ENCODE measurements at places on chromosomes 11 and 22.

GRCh38 chr11:130785380-130786116 is 130.7 kb downstream of the SNX19 start:
- DNase-seq, result no peak

- DNase-seq, result no peak
Measured at GRCh38 chr11:45881708-45882368, 3.6 kb upstream of the MAPK8IP1 start.

GRCh38 chr22:33012833-33013450 is 45.2 kb downstream of the SYN3 start:
- no peak for DNase-seq

DNA sequence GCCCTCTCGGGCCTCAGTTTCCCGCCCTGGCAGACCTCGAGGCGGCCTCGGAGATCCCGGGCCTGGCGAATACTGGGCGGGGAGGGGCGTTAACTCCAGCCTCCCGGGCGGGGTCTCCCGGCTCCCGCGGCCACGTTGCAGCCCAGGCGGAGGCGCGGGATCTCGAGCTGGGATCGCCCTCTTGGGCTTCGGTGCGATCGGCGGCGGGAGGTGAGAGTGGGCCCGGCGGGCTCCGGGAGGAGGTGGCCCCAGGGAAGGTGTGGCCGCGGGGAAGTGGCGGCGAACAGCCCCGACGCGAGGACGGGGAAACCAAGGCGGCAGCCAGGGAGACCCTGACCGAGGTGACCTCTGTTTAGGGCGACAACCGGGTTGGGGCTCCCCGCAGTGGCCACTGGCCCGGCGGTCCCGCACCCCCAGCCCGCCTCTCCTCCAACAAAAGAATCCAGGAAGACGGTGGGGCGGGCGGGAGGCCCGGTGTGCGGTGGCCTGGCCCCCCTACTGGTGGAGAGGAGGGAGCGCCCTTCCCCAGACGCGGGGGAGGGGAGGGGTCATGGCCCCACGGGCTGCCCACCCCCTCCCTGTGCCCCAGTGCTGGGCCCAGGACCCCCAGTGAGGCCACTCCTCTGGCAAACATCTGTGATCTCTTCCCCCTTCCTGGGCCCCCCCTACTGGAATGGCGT is at the start of gene PHETA2:
Gene PHETA2 (plus strand): TSS at position 117 of the 680 bp plus-strand sequence. CDS start 3,046 bp downstream, outside the sequence.
- no peak for DNase-seq

- DNase-seq, result no peak
Measured at GRCh38 chr11:1823376-1824220, 11.2 kb upstream of the SYT8 start.

- no peak for DNase-seq
Measured at GRCh38 chr22:44181033-44181911, 547 bp downstream of the PARVG start.

- DNase-seq, result no peak
Measured at GRCh38 chr11:101914738-101915426, at the start of gene CEP126. CEP126 (plus strand) TSS chr11:101915010; CDS start chr11:101915285, 275 bp downstream.

GRCh38 chr11:64007160-64007628 is 21.0 kb downstream of the OTUB1 start:
- no peak for DNase-seq

DNA sequence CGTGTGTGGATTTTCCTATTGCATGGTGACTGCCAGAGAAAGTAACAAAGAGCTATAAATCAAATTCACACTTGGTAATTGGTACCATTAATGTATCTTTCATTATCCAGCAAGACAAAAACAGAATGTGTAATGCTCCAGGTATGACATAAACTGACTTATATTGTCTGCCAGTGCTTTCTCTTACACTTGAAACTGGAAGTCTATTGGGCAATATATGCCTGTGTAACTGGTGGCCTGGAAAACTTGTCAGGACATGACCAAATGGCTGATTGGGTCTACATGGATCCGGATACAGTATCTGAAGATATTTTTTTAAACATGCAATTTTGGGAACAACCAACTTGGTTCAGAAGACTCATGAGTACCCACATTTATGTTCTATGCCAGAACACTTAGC is 174.6 kb upstream of the ARHGAP42 start:
- no peak for DNase-seq

DNA sequence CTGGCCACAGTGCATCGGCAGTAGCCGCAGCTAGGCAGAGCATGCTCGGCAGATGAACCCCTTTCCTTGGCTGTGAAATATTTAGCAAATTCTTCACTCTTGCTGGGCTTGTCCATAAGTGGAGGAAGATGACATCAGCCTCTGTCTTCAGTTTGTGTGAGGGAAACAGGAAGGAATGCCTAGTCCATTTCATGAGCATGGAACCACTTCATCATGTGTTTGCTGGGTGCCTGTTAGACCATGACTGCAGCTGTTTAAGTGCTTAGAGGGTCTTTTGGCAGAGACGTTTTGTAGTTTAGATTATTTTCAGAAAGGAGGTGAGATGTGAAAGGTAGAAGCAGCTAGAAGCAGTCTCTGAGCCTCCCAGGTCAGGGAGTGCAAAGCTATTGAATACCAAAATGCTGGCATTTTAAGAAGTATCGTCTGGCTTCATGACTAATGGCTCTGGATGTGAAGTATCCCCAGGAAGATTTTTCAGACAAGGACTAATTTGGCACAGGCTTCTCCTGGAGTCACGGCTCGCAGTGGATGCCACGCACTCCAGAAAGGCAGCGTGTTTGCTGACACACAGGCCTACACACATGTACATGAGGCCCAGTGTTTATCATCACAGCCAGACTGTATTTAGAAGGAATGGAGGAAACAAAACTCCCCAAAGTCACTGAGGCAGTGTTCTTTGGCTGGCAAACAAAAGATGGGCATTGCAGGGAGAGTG is 43.1 kb upstream of the GRAMD1B start:
- DNase-seq, result no peak

DNA sequence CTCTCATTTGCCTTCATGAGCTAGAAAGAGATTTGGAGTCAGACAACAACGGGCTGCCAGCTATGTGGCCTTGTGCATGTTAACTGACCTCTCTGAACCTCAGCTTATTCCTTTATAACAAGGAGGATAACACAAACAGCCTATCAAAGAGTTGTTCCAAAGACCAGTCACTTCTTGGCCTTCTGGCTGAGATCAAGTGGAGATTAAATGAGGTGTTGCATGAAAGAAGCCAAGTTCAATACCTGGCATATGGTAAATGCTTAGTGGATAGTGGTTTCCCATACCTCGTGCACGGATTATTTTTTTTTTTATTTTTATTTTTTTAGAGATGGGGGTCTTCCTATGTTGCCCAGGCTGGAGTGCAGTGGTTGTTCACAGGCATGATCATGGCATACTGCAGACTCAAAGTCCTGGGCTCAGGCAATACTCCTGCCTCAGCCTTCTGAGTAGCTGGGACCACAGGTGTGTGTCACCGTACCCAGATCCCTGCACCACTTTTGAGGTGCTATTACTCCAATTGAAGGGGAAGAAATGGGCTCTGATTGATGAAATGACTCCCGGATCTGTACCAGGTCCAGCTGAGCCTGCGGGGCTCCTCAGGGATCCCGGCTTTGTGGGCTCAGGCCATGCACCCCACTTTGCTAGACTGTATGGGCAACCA is 4.9 kb downstream of the LGALS1 start:
- no peak for DNase-seq

GRCh38 chr11:119194811-119195440 is 9.7 kb downstream of the NHERF4 start:
- DNase-seq, result no peak

DNA sequence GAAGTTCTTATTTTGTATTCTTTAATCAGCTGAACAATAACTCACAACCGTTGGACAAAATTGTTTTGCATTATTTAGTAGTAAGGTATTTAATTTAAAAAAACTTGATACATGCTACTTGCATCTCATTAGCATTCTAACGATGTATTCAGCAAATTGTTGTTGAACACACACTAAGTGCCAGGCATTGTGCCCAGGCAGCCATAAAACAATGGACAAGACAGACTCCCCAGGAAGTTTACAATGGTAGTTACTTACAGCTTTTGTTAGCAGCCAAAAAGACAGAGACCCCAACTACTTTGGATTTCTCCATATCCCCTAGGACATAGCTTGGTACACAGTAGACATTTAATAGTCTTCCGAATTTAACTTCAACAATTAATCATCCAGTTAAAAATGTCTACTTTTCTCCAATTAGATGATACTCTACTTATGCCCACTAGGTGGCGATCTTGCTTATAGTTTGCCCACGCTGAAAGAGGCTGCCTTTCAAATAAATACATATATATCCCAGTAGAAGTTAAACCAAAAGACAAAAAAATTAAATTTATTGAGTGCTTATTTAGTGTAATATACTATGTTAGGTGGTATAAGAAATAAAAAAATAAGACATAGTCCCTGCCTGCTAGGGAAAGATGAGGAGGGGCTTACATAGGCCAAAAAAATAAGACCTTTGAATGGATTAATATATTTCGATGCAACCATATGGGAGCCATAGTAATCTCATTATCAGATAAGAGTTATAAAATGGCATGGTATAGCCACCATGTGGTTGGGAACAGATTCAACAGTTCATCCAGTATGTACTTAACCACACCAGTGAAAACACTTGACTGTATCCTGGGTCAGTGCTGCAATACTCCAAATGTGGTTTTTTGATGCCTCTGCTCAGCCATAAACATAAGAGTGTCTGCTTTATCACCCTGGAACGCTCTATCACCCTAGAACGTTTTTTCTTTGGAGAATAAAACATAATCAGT is 2.0 kb upstream of the FJX1 start:
- DNase-seq, result no peak

GRCh38 chr11:75851203-75851602 is 36.2 kb downstream of the UVRAG start:
- no peak for DNase-seq

DNA sequence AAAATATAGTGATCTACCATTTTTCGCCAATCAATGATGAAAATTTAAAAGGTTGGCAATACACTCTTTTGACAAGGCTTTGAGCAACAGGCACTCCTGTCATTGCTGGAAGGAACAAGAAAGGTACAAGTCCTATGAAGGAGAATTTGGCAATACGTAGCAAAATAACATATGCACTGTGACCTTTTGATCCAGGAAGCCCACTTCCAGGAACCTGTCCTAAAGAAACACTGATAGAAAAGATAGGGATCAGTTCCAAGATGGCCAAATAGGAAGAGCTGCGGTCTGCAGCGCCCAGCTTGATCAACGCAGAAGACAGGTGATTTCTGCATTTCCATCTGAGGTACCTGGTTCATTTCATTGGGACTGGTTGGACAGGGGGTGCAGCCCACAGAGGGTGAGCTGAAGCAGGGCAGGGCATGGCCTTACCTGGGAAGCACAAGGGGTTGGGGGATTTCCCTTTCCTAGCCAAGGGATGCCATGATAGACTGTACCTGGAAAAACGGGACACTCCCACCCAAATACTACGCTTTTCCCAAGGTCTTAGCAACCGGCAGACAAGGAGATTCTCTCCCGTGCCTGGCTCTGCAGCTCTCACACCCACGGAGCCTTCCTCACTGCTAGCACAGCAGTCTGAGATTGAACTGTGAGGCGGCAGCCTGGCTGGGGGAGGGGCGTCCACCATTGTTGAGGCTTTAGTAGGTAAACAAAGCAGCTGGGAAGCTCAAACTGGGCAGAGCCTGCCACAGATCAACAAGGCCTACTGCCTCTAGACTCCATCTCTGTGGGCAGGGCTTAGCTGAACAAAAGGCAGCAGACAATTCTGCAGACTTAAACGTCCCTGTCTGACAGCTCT is 69.7 kb upstream of the GALNT18 start:
- no peak for DNase-seq

DNA sequence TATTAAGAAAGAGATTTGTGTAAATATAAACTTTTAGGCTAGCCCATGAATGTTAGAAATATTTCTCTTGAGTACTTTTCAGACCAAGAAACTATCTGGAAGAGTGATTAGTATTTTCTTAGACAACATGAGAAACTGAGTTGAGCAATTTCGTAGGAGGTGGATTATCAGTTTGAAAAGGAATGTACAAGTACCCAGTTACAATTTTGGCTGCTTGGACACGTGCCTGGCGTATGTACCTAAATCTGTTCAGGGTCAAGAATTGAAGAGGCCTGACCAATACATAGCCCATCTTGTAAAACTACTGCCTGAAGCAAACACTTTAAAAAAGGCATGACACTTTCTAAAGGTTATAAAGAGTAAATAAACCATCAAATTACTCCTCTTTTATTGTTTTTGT is 71.1 kb downstream of the CCDC73 start:
- no peak for DNase-seq

- DNase-seq, result no peak
Measured at GRCh38 chr11:114080219-114080618, 20.7 kb downstream of the ZBTB16 start.

DNA sequence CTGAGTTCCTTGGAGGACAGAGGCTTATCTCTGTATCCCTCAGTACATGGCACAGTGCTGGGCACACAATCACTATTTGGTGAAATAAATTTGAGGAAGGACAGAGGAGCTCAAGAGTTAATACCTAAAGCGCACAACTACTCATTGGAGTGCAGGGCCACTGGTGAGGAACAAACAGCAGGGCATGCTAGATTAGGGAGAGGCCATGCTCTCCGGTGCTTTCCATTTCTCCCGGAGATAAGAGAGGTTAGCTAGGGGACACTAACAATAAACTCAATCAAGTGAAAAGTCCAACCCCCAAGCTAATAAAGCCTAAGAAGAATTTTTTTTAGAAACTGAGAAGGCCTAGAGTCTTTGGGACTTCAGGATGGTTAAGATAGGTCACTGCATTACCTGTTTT is 29.1 kb downstream of the NFRKB start:
- DNase-seq, result no peak

GRCh38 chr22:31950226-31950625 is 5.9 kb downstream of the YWHAH start:
- DNase-seq, result no peak

DNA sequence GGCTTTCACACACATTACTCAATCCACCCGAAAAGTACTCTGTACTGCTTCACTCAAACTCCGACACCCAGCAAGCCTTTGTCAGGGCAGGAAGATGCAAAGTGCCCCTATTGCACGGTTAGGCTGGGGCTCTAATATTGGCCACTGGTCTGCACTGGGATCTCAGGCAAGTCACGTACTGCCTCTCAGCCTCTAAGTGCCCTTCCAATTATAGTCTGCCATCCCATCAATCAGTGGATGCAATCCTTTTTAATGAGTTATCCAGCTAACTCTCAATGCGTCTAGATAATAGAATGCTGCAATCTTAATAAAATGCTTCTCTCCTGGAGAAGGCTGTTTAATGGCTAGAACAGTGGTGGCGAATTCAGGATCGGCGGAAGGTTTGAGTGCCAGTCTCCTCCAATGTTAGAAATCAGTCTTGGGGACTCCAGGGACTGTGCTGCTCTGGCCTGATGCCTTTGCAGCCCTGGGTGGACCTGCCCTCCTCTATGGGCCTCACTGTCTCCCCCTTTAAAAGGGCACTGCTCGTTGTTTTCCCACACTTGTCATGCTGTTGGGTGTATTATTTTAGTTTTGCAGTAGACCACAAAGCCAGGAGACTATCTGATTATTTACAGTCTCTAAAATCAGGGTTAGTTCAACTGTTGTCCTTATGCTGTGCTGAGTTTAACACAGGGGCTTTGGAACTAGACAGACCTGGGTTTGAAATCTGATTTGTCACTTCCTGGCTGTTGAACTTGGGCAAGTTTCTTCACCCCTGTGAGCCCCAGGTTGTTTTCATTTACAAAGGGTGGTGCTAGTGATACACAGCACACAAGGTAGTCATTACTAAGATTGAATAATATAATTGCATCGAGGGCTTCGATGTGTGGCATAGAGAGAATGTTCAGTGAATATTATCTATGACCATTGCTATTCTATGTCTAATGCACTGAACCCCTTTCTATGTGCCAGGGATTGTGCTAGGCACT is 36.7 kb downstream of the CLMP start:
- DNase-seq, result no peak
